ENCODE measurements at places on chromosomes 12 and 14.

DNA sequence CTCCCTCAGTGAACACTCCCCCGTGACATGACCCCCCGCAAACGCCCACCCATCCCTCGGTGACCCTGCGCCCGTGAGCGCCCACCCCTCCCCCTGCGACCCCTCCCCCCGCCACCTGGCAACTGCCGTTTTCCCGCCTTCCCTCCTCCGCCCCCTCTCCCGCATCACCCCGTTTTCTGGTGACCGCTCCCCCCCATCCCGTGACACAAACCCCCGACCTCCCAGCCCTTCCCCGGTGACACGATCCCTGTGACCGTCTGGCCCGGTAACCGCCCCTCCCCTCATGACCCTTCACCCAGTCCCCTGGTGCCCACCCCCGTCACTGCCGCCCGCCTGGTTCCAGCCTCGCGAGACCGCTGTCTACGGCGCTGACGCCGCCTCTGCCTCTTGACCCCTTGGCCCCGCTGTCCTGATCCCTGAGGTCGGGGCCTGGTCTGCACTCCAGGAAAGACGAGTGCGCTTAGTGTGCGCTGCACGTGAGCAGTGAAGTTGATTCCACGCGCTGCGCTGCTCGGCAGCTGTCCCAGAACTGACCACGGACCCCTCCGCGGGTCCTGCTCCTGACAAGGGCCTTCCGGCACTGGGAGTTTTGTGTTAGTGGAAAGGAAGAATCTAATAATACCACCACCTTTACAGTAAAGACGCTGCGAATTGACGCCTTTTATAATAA is 59.4 kb downstream of the DDX51 start:
- peak; percentile 27 for DNase-seq

- no peak for DNase-seq
These were observed 824.2 kb downstream of the SLC16A7 start for GRCh38 chr12:60419986-60420385.

GRCh38 chr12:120999191-121000120 is 16.8 kb downstream of the C12orf43 start:
- no peak for DNase-seq

DNA sequence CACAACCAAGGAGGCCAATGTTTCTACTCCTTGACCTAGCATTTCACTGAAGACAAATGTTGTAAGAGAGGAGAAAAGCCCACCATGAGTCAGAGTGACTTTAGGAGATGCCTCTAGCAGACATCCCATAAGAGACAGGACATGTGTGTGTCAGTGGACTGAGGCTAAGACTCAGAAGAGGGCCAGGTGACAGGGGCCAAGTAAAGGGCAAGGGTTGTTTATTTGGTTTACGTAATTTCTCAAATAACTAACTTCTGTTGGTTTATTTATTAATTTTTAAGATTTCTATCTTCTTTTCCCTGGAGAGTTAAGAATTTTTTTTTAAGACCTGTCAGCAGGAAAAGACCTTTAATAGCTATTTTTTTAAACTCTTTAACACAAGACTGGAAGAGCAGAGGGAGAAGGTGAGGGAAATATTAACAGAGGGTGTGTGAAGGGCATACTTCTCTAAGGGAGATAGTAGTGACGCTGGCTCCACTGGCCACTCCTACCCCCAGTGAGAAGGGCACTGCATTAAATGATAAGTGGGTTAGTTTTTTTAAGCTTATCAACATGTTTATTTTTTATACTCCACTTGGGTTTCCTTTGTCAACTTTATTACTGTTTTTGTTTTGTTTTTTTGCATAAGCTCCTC is 3.4 kb downstream of the PNP start:
- no peak for DNase-seq

DNA sequence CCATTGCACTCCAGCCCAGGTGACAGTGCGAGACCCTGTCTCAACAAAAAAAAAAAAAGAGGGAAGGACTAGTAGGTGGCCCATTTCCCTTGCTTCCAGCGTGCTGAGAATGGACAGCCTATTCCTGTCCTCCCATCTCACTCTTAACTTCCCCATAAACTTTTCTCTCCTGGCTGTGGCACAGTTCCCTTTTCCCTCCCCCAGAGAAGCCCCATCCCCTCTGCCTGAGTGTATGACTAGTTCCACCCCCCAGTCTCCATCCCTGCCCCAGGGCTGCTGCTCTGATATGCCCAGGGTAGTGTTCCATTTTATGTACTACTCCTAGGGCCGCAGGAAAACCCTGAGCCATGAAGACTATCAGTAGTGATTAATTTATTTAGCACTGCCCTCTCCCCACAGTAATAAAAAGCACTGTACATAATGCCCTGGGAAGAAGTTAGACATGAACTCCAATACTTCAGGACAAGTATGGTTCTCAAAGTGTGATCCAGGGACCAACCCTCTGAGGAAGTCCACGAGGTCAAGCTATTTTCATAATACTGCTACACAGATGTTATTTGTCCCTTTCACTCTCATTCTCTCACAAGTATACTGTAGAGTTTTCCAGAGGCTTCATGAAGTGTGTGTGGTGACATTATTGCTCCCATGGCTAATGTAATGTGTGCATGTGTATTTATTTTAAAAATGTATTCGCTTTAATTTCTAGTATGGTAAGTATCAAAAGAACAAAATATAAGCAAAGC is 11.5 kb upstream of the CHD4 start:
- no peak for DNase-seq

DNA sequence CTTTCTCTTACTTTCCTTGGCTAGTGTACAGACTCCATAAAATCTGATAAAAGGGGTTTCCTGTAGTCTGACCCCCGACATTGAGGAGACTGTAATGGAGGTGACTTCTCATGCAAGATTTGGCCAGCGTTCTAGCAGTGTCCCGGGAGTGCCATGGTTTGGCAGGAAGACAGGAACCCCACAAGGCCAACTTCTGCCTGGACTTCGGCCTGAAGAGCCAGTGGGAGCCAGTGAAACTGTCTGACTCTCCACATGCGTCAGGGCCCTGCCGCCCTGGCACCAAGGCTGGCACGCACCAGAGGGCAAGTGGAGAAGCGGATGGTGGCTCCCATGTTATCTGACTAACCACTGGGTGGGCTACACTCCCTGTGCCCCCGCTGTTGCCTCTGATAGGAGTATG is 70.5 kb downstream of the TMEM260 start:
- DNase-seq: no peak

GRCh38 chr14:34098045-34098984 is 147.4 kb upstream of the EGLN3 start:
- DNase-seq: no peak

DNA sequence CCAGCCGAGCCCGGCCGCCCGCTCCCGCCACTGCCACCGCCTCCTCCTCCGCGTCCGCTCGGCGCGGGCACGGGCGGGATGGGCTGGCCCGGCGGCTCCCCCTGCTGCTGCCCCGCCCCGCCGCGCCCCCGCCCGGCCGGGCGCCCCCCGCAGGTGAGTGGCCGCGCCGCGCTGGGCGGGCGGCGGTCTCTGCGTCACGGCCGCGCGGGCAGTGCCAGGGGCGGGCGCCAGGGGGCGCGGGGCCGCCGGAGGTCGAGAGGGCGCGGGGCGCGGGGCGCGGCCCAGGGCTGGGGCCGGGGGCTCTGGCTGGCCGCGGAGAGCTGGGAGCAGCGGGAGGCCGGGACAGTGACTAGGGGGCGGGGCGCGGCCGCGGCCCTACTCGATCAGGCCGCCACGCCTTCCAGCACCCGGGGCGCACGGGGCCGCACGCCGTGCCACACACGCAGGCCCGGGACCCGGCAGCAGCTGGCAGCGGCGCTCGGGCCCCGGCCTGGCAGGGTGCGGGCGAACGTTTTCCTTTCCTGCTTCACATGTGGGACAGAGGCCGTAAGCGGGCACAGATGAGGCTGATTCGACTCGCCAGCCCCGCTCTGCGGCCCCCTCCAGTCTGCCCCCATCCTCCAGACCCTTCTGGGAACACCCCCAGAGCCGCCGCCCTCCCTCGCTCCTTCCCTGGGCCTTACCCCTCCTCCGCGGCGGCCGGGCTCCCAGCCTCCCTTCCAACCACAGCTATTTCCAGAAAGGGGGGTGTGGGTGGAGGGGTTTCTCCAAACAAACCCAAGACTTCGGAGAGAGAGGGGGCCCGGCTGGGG is 2.4 kb upstream of the TNS2 start:
- DNase-seq: peak; percentile 40

DNA sequence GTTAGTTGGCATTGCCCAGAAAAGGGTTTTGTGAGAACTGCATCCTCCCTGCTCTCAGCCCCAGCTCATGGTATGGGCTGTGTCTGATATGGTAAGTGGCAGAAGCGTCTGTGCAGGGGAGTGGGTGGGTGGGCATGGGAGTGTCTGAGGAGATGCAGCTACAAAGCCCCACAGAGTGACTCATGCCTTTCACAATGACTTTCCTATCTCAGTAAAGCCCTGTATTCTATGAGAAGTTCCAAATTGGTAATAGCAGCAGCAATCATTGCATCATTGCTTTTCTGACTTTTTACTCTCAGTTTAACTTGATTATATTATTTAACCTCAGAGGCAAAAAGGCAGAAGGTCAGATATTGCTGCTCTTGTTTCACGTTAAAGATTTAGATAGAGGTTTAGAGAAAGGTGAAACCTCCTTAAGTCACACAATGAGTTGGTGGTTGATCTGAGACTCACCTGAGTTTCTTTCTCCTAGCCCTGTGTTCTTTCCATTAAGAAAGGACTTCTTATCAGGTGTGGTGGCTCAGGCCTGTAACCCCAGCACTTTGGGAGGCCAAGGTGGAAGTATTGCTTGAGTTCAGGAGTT is 171.7 kb downstream of the SLC5A8 start:
- DNase-seq: no peak

DNA sequence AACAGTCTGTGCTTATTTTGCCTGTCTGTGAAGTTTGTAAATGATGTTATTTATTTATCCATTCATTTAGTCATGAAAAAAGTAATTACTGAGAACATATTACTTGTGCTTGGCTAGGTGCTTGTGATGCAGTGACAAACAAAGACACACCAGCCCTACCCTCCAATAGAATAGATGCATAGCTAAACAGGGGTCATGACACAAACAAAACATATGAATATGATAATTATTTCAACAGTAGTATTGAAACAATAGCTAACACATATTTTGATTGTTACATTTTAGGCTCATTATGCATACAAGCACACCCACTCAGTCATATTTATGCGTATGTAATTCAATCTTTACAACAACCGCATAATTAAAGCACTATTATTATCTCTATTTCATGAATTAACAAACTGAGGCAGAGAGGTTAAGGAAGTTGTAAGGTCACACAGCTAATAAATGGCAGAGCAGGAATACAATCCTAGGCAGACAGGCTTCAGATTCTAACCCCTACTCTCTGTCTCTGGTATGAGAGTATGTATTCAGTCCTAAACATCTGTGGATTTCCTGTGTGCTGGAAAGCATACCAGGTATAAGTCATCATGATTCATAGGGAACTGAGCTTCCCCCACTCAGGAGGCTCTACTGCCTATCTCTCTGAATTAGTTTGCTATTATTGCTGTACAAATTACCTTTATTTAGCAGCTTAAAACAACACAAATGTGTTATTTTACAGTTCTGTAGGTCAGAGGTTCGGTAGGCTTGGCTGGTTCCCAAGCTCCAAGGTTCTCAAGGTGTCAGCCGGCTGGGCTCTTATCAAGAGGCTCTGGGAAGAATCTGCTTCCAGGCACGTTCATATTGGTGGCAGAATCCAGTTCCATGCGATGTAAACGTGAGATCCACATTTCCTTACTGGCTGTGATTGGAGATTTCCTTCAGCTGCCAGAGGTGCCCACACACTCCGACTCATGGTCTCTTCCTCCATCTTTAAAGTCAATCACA is 509.4 kb downstream of the GALC start:
- no peak for DNase-seq

- DNase-seq: no peak
These were observed 13.1 kb downstream of the NAA30 start for GRCh38 chr14:57403521-57403864.

- DNase-seq: no peak
These were observed 224.8 kb downstream of the DACT1 start for GRCh38 chr14:58862416-58863160.

GRCh38 chr12:91406920-91407341 is 224.3 kb upstream of the DCN start:
- no peak for DNase-seq

GRCh38 chr14:95075789-95076188 is 81.5 kb downstream of the DICER1 start:
- no peak for DNase-seq

DNA sequence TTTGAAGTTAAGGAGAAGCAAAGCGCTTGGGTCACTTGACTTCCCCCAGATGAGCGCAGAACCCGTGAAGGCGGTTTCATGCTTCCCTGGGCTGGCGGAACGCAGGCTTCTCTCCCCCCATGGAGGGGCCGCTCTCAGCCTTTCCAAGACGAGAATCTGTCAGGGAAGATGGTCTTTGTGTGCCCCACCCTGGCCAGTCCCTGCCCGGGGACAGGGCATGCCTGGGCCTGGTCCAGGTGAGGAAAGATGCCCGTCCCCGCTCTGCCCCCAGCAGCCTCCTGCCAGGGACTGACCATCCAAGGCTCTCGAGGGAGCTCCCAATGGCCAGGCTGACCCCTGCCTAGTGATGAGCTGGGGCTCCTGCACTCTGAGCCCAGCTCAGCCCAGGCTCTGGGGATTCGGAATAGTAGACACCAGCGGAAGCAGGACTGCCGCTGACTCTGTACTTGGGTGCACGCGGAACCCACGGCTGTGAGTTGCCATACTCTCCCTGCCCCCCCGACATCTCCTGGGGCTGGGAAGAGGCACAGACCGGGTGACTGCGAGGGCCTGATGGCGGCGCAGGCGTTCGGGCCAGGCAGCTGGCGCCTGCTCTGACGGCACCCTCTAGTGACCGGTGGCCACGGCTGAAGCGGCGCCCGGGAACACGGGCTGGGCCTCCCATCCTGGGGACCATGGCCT is 142.2 kb upstream of the FKBP4 start:
- no peak for DNase-seq

DNA sequence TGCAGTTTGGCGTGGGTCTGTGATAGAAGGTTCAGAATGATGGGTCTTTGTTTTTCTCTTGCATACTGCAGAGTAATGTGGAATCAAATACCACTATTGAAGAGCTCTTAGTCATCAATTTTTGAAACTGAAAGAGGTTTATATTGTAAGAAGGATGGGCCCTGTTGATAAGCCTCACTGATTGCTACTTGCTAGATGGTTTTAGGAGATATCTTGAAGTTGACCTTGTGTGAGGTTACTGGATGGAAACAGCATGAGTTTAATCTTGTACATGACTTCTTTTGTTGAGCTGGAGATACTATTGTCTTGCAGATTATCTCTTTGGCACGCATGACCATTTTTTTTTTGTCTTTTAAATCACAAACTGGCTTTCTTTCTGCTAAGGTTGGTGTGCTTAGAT is 13.8 kb downstream of the BICD1 start:
- DNase-seq: no peak

DNA sequence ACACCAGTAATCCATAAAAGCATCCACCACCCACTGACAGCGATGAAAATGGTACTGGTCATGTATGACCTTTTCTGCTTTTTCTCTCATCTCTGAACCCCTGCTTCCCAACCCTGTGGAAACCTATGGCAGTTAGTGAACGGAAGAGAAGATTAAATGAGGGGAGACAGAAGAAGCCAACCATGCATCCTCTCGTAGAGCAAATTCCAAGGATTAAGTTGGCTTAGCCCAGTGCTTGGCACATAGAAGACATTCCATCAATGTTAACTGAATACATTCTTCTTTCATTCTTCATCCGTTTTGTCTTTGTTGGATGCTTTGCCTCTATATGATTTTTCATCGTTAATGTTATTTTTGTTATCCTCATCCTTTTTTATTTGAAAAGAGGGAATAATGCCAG is 339.7 kb upstream of the FLRT2 start:
- DNase-seq: no peak

Measured in stimulated activated naive CD4-positive, alpha-beta T cell (primary cell).